ENCODE measurements at places on chromosomes 4 and X. TPM values are rescaled to one million over a fixed set of nuclear protein-coding genes. Genes with fewer than 3 reads are reported as not detected.
A peak's percentile ranks its signal among the peaks of the same experiment; 100 is the strongest.

The ANXA10 gene
- not detected for total RNA-seq

- no peak for DNase-seq
Observed at GRCh38 chrX:9339603-9340491, 125.0 kb upstream of the TBL1X start.

DNA sequence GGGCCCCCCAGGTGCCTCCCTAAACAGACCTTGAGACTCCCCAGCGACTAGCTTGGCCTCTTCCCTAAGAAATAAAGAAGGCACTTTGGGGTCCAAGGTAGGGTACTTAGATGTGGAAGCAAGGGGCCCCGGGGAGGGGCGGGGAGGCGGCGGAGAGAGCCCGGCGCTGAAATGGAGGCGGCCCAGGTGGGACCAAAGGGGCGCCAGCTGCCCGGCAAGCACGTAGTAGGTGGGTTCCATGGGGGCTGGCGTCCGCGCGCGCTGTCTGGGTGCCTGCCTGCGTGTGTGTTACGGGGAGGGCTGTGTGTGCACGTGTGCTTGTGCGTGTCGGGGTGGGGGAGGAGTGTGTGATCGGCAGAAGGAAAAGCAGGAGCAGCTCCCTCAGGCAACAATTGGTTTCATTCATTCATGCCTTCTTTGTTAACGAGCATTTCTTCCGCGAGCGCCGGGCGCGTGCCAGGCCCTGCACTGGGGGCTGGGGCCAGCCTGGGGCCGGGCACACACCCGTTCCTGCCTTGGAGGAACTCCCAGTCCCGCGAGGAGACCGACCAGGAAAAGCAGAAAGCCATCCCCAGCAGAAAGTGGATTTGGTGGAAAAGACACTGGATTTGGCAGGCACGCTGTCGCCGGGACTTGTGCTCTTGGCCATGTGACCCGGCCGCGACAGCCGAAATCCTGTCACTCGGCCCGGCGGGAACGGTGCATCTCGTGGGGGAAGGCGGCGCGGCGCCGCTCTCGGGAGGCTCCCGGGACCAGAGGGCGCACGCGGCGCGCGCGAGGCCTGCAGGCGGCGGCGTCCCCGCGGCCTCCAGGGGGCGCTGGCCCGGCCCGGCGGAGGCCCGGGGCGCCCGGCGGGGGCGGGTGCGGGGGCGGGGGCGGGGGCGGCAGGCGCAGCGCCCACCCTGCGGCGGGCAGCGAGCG lies 3.3 kb upstream of the DUSP9 start:
- DNase-seq: no peak

DNA sequence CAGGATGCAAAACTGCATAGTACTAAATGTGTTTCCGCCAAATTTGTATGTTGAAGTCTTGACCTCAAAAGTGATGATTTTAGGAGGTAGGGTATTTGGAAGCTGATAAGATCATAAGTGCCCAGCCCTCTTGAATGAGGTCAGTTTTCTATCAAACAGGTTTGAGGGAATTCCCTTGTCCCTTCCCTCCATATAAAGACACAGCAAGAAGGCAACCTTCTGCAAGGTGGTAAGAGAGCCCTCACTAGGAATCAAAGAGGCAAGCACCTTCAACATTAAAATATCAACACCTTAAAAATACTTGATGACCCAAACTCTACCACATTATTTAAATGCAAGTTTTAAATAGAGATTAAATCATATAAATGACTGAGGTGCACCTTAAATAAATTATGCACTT lies 288.6 kb downstream of the EPHA5 start:
- no peak for DNase-seq

GRCh38 chr4:71229477-71230270 lies 109.1 kb upstream of the SLC4A4 start:
- DNase-seq: peak; percentile 88
